T-helper 2 cell treated with Interferon-gamma antibody and Interleukin-4, amounts not matched to agents 100 ng/mL and 5 ng/mL, for 36 hours (primary cell): ENCODE measurements at places on chromosomes 7 and 10. TPM values are rescaled to one million over a fixed set of nuclear protein-coding genes. Genes with fewer than 3 reads are reported as not detected.

The HECW1 gene
- total RNA-seq = not detected in 2 replicates

The LBX1 gene
- not detected in 2 replicates for total RNA-seq

The CNNM1 gene
- total RNA-seq = 0.11 and 0.14 TPM in 2 replicates

The SPDYE11 gene
- not detected in 2 replicates for total RNA-seq

The TMEM120A gene
- 21.3 and 28.7 TPM in 2 replicates for total RNA-seq

The MMP21 gene
- total RNA-seq = 0.09 and 0.16 TPM in 2 replicates

The DNAJC2 gene
- total RNA-seq = 34.5 and 35.4 TPM in 2 replicates

The UTF1 gene
- total RNA-seq = not detected in 2 replicates

The RBM20 gene
- 0.07 and 0.09 TPM in 2 replicates for total RNA-seq

The LIPJ gene
- 0.18 TPM in 1 of 2 replicates, not detected in the other for total RNA-seq

The SH2B2 gene
- total RNA-seq = 0.30 and 0.45 TPM in 2 replicates

The PDAP1 gene
- 107 TPM in 2 replicates for total RNA-seq

The ADIRF gene
- total RNA-seq = not detected in 2 replicates

The PBLD gene
- total RNA-seq = 1.0 and 1.5 TPM in 2 replicates

The TMEM139 gene
- total RNA-seq = 0.89 and 1.2 TPM in 2 replicates

The CLDN3 gene
- total RNA-seq = not detected in 2 replicates

The ASB10 gene
- total RNA-seq = not detected in 2 replicates

The MCU gene
- 12.2 and 12.5 TPM in 2 replicates for total RNA-seq

The NUTM2E gene
- total RNA-seq = 0.11 TPM in 1 of 2 replicates, not detected in the other

The CYP3A4 gene
- total RNA-seq = not detected in 2 replicates

The TMEM236 gene
- total RNA-seq = 0.05 TPM in 1 of 2 replicates, not detected in the other

The SLIT1 gene
- 0.59 and 0.77 TPM in 2 replicates for total RNA-seq

The GNG11 gene
- total RNA-seq = not detected in 2 replicates

The CLDN4 gene
- not detected in 2 replicates for total RNA-seq

The GIMAP1 gene
- total RNA-seq = 16.5 and 18.8 TPM in 2 replicates

The EPDR1 gene
- total RNA-seq = 0.20 and 0.36 TPM in 2 replicates

The MASTL gene
- 27.1 and 30.2 TPM in 2 replicates for total RNA-seq

The DEPP1 gene
- total RNA-seq = 1.7 TPM in 2 replicates

The CPEB3 gene
- total RNA-seq = 1.7 and 1.8 TPM in 2 replicates
